ENCODE measurements at places on chromosomes 2 and 18.

DNA sequence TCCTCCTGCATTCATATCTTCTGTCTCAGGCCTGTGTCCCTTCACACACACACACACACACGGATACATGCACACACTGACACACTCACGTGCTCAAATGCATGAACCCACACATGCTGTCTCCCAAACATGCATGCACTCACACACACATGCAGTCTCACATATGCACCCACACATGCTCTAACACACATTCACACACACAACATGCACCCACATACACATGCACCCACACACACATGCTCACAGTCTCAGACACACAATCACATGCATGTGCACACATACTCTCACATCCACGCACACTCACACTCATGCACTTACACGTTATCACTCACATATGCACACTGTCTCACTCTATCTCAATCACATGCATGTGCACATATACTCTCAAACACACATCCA, 1.9 kb upstream of the CD226 start:
- DNase-seq = no peak

DNA sequence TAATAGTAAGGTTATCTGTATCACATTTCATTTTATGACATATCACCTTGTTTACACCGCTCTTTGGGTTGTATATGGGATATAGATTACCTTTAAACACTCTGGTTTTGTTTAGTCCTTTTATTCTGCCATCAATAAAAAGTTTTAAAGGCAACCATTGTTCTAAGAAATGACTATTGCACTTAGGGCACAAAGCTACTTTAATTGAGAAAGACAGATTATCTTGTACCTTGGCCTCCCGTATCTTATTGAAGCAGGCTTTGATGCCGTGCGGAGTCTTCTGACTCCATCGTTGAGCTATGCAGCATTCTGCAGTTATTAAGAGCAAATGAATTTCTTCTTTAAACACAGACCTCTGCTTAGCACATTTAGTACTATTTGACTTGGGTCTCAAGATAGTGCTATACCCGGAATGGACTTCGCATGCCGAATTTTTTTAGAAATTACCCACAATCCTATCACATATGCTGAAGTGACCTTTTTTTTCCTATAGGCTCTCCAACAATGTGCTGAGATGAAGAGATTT, 16.7 kb downstream of the PKDCC start:
- DNase-seq = no peak

GRCh38 chr2:28702415-28702861, 49.2 kb upstream of the PPP1CB start:
- DNase-seq = no peak

DNA sequence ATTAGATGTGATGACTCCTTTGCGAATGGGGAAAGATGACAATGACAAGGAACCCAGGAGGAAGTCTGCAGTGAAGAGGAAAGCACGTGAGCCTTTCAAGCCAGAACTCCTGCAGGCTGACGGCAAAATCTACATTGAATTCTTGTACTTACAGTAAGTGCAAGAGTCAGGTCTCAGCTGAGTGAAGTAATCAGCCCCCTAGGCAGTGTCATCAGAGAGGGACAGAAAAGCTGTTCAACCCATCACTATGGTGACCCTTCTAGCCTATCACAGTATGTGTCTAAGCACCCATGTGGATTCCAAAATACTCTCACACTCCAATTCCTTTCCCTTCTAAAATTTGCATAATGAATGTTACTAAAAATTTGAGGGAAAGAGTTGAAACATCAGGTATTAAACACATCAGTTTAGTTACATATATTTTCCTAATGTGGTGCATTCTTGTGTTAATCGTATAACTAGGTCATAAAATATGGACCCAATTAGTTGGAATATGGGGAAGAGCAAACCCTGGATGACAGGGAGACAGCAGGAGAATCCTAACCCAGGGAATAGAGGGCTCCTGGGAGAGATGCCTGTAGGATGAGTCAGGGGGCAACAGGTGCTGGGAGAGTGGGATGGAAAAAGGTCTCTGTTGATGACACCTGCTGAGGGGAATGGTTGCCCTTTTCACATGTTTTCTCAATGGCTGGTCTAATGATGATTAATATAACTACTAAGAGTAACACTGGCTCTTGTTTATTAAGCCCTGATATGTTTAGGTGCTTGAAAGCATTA, 39.5 kb downstream of the VWC2L start:
- no peak for DNase-seq

GRCh38 chr2:165462443-165462842, 7.1 kb upstream of the CSRNP3 start:
- DNase-seq = no peak

All from H4 (cell line).